IMR-90 (cell line): ENCODE measurements at places on chromosomes 12 and 14. TPM values are rescaled to one million over a fixed set of nuclear protein-coding genes. Genes with fewer than 3 reads are reported as not detected.

The IL22 gene
- not detected in 2 replicates for total RNA-seq

DNA sequence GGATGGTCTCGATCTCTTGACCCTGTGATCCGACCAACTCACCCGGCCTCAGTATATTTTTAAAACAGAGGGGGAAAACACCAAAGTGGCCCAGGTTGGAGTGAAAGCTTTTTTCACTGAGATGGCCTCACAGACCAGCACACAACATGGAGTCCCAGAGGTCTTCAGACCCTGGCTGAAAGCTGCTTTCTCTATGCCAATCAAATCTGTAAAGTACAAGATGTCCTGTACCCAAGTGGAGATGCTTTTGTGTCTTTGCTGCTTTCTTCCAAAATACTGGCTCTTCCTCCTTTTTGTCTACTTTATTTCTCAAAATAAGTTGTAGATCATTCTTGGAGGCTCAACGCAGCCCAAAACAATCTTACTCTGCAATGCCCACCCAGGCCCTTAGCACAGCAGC, 214.8 kb downstream of the MED13L start:
- no peak for DNase-seq

DNA sequence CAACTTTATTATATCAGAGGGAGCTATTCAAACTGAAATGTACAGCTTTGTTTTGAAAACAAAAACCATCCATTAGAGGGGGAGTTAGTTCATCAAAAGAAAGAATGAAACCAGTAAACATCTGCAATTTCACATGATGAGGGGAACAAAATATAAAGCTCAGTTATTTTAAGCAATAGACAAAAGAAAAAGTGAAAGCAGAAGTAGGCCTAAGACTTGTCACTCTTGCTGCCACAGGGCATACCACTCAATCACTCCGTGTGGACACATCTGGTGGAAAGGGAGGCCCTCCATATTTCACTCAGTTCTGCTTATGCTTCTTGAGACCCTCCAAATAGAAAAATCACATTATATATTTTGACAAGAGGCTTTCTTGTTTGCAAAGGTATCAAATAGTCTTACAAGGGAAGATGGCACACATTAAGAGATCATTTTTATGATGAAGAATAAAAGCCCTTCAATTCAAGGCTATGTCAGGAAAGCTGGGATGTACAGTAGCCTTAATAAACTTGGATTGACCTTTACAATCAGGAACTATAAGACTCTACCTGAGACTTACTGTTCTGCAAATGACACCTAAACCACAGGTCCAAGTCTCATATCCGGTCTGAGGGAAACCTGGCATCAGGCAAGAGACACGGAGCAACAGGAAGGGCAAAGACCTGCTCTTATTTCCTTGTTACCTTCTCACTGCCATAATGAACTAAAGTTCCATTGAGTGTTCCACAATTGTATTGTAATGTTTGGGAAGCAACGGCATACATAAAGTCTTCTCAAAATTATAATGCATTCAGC, 222.5 kb upstream of the GRIP1 start:
- no peak for DNase-seq

The APOLD1 gene
- total RNA-seq: 4.2 and 4.5 TPM in 2 replicates

DNA sequence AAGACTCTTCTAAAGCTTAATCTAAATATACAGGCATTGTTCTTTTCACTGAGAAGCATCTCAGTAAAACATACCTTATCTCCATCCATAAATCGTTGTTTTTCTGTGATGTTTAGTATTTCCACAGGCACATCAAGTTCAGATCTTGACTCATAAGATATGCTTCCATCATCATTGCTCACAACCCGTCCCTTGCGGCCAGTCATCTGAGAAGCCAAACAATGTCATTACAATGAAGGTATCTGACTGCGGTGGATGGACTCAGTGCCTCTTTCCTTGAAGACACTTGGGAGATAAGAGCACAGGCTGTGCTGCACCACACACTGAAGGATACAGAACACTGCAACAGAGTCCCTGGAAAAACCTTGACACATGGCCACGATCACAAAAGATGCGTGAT, 44.8 kb downstream of the SBNO1 start:
- no peak for DNase-seq

DNA sequence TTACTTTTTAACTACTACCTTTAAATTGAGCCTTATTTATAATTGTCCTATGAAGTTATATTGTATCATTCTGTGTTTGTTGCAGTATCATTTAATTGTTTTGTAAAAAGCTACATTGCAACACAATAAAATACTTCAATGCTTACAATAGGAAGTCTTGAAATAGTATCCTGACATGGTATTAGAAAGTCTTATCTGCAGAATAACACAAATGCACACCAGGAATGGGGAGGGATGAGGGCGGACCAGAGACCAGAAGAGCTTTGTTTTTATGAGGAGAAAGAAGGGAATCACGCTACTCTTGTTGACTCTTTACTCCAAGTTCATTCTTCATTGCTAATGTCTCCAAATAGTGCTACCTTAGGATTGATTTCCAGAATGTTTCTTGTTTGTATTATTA, 120.2 kb downstream of the MON2 start:
- DNase-seq: no peak

The SERPINA6 gene
- not detected in 2 replicates for total RNA-seq

The LRP10 gene
- 19.4 and 25.1 TPM in 2 replicates for total RNA-seq

DNA sequence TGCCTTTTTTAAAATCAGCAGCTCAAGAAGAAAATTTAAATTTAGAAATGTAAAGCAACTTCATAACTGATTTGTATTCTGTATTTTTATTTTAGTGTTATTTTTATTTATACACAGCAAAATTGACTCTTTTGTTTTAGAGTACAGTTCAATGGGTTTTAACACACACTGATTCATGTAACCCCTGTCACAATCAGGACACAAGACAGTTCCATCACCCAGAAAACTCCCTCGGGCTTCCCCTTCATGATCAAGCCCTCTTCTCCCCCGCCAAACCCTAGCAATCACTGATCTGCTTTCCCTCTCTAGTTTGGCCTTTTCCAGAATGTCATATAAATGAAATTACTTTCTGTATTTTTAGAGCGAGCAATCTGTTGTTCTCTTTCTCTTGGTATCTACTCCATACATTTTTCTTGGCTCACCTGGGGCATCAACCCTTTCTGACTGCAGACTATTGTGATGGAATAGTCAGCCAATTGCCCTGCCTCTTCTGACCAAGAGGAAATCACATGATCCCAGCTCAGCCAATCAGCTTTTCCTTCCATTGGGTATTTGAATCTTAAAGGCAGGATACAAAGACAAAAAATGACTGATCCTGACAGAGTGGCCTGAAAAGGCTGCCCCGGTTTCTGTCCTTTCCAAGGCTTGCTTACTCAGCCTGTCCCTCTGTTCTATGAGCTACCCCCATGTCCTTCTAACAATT, 5.3 kb downstream of the SLC5A8 start:
- DNase-seq: no peak

- DNase-seq: peak; percentile 28
Observed at GRCh38 chr12:10717410-10717809, 5.7 kb downstream of the YBX3 start.

- peak; percentile 17 for DNase-seq
Observed at GRCh38 chr14:78758333-78758732, 588.2 kb downstream of the NRXN3 start.

GRCh38 chr12:17076028-17076744, 470.2 kb upstream of the LMO3 start:
- DNase-seq: no peak

The KRT79 gene
- under 0.01 TPM in 1 of 2 replicates, not detected in the other for total RNA-seq

GRCh38 chr12:114691763-114692185, 7.8 kb upstream of the TBX3 start:
- no peak for DNase-seq

The CIDEB gene
- total RNA-seq: under 0.01 TPM in 2 replicates

DNA sequence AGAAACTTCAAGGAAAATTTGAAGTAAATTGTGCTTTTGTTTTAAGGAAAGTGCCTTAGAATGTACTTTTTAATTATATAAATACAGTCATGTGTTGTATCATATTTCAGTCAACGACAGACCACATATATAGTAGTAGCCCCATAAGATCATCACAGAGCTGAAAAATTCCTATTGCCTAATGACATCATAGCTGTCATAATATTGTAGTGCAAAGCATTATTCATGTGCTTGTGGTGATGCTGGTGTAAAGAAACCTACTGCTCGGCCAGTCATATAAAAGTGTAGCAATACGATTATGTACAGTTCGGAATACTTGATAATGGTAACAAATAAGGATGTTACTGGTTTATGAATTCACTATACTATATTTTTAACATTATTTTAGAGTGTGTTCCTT, 198.9 kb upstream of the SLC16A7 start:
- DNase-seq: peak; percentile 36

- no peak for DNase-seq
Observed at GRCh38 chr12:54750-55535, 11.6 kb upstream of the IQSEC3 start.

GRCh38 chr12:10361622-10362021, 28.2 kb downstream of the KLRK1 start:
- peak; percentile 78 for DNase-seq

GRCh38 chr14:68574906-68575305, 218.0 kb downstream of the ZFP36L1 start:
- DNase-seq: peak; percentile 70

DNA sequence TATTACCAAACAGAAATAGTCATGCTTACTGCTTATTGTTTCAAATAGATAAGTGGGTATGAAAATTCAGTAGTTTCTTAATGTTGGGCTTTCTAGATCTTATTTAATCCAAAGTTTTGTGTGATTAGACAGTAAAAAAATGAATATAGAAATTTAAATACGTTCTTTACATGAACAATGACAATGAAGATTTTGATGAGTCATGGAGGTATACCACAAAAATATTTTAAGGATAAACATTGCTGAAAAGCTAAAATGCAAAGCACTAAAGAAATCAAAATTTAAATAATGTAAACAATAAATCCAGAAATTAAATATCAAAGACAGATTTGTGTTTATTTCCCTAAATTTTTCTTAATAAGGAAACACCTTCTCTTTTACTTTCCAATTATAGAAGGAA, 78.3 kb downstream of the PIK3C2G start:
- DNase-seq: no peak

GRCh38 chr12:54590978-54591591, 2.6 kb upstream of the PPP1R1A start:
- peak; percentile 10 for DNase-seq

DNA sequence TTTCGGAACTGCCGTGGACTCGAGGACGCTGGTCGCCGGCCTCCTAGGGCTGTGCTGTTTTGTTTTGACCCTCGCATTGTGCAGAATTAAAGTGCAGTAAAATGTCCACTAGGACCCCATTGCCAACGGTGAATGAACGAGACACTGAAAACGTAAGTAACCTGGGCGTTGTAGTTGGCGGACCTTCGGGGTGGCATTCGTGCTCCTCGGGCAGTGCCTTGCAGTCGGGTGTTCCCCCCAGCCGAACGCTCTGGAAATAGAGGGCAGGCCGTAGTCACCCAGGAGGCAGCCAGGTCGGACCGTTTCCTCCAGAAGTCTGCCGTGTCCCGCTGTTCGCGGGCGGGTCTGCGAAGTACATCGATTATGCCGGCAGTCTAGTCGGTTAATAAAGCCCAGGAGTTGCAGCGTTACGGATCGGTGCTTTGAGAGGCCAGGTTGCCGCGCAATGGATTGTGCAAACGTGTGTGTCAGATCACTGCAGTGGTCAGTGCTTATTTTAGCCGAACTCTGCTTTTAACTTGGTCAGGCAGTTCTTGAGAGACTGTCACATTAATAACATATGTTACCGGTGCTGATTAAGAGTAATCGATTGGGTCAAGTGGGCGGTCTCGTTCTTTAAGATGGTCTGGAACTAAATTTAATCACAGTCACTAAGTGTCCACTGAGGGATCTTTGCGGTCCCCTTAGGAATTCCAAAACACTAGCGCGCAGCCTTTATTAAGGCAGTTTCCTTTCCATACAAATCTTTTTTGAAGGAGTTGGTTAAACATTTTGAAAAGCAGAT, 906 bp downstream of the MARK3 start:
- DNase-seq: peak; percentile 31

The KRT73 gene
- total RNA-seq: not detected in 2 replicates

The PAX9 gene
- not detected in 2 replicates for total RNA-seq

- peak; percentile 47 for DNase-seq
Observed at GRCh38 chr14:48568688-48569087, 893.3 kb upstream of the MDGA2 start.

DNA sequence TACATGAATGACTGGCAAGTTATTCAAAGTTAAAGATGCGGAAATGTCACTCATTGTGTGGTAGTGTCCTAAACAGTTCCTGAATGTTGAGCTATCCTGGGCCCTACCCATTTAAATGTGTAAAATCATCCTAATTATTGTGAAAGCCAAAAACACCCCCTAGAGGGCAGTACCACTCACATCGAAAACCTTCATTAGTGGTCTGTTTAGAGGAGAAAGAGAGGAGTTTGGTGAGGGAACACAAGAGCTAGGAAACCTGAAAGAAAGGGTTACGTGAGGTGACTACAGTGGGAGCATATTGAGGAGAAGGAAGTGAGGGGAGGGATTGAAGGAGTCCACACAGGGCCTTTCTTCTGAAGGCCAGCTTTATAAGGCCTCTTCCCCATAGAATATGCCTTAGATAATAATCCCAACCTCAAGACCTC, 2.5 kb upstream of the TEP1 start:
- peak; percentile 61 for DNase-seq

The DNAAF2 gene
- 4.1 and 7.5 TPM in 2 replicates for total RNA-seq

- DNase-seq: no peak
Observed at GRCh38 chr14:21120686-21121085, 19.8 kb downstream of the TMEM253 start.

- no peak for DNase-seq
Observed at GRCh38 chr12:53995378-53996239, 4.4 kb upstream of the HOXC9 start.

GRCh38 chr14:78253986-78254385, 83.8 kb downstream of the NRXN3 start:
- peak; percentile 43 for DNase-seq

The RAB2B gene
- total RNA-seq: 25.0 and 26.2 TPM in 2 replicates

The CMAS gene
- total RNA-seq: 9.5 and 19.4 TPM in 2 replicates

The GDF3 gene
- not detected in 2 replicates for total RNA-seq

- DNase-seq: no peak
Observed at GRCh38 chr14:96929950-96930349, 132.8 kb downstream of the VRK1 start.

DNA sequence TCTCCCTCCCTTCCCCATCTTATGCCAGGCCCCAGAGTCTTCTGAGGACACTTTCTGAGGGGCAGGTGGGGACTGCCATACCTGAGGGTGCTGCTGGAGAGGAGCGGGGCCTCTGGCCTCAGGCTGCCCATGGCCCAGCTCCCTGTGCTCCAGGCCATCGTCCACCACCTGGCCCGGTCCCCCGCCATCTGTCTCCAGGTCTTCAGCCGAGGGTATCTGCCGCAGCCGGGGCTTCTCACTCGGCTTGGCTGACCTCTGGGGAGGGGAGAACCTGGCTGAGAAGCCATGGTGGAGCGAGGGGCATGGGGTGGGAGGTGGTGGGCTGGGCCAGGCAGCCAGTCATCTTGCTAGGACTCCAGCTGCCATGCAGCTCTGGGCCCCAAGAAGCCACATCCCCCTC, 21.6 kb downstream of the SLC48A1 start:
- no peak for DNase-seq
